ENCODE measurements at places on chromosomes 7 and 10.

DNA sequence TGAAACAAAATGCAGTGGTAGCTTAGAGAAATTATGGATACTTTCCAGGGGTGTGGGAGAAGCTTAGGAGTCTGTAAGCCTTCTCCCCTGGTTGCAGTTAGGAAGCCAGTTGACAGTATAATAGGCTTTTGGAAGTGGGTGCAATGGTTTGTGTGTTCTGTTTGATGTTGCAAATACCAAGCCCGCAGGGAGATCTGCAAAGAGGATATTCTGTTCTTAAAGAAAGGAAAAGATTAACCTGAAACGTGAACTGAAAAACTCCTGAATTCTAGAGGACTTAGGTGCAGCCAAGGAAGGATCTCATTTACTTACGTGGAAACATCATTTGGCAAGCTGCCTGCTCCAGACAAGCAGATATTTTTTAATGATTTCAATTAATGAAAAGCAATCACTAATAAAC is 496.6 kb downstream of the AUTS2 start:
- no peak for DNase-seq

GRCh38 chr7:18400275-18400674 is 95.3 kb upstream of the HDAC9 start:
- no peak for DNase-seq

DNA sequence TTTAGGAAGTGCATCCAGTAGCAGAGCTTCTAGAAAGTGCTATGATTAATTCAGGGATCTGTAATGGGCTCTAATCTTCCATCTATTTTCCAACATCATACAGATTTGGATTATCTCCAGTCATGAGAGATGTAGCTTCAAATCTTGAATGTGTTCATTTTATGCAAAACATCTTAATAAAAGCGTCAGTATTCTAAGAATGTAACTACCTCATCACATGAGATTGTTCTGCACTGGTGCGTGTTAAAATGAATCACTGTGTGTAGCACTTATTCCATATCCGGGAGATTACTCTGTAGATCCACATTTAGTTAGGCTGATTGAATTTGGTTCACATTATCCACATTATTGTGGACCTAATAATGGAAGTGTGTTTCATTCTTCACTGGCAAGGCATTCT is 344.9 kb upstream of the CHRM2 start:
- no peak for DNase-seq

DNA sequence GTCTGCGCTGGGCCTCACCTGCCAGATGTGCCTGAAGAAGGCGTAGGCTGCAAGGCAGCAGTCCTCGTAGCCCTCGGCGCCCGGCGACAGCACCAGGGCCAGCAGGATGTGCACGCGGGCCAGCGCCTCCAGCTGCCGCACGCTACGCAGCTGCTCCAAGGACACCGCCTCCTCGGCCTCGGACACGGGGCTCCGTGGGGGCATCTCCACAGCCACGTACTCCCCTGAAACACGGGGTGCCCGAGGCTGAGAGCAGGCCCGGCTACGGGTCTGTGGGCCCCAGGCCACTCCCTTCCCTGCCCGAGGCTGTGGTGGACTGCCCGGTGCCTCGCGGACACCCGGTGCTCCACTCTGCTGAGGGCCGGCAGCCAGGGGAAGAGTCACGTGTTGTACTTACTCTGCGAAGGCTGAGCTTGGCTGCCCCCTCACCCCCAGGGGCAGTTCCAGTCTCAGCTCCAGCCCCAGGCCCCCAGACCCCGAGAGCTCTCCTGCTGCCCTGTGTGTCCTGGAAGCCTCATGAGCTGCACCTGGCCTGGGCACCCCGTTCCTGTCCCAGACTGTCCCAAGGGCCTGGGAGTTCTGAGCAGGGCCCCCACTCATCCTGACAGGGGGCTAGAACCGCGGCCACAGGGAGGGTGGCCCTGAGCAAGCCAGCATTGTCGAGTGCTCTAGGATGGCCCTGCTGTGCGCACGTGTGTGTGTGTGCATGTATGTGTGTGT is 62.8 kb downstream of the CFAP46 start:
- DNase-seq: no peak

- DNase-seq: no peak
These were observed 15.1 kb upstream of the ATE1 start for GRCh38 chr10:121942749-121943416.

GRCh38 chr7:55071411-55072175 is 52.8 kb downstream of the EGFR start:
- DNase-seq: peak; percentile 29

All from caudate nucleus (tissue), 63 donors.